PC-3 (cell line): ENCODE measurements at places on chromosomes 3 and 15. TPM values are rescaled to one million over a fixed set of nuclear protein-coding genes. Genes with fewer than 3 reads are reported as not detected.

DNA sequence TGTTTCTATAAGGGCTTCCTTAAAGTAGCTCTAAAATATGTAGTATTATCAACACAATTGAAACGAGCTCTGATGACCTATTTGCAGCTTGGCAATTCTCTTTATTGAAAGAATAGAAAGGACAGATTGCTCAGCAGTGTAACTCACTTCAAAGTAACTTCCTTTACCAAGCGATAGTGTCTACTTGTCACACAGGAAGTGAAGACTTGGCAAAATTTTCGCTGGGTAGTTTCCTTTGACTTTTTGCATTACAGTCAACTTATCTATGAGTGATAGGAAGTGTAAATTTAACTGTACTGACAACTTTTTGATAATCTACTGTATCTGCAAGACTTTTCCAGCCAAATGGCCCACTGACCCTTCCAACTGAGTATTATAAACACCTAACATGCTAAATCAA is 22.8 kb downstream of the SLC9A9 start:
- no peak for DNase-seq

The CACNA2D3 gene
- total RNA-seq = not detected in 2 replicates

DNA sequence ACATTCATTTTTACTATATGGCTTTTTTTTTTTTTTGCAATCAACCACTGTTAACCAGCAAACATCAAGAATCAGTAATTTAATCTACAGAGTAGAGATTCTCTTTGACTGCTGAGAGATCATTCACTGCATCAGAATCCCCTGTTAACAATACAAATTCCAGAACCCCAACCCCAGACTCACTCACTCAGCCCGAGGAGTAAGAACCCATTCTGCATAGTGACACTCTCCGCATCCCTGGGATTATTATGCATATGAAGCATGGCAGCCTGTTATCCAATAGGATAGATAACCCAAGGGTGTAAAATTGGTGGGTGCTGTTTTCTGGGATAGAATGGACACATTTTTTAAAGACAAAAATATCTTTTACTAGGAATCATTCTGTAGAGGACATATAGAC is 76.3 kb upstream of the CCDC39 start:
- DNase-seq = no peak

- DNase-seq = no peak
These were observed 27.4 kb upstream of the OR5K4 start for GRCh38 chr3:98326105-98326893.

- no peak for DNase-seq
These were observed 81.1 kb downstream of the PDCD6IP start for GRCh38 chr3:33879540-33879939.

DNA sequence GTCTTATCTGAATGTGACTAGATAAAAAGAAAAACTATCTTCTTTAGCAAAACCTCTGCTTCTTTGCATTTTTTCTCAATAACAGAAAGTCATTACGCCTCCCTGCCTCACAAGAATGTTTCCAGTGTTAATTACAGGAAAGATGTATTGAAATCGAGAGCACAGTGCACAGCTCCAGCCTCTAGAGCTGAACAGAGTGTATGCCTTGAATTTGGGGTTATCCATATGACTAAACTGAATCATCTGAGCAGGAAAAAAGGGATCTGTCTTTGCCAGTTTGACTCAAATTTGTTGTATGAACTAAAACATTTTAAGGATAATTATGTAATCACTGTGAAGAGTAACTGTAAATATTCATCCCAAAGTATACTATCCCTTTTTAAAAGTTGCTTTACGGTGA is 149.1 kb upstream of the CGNL1 start:
- DNase-seq = no peak

DNA sequence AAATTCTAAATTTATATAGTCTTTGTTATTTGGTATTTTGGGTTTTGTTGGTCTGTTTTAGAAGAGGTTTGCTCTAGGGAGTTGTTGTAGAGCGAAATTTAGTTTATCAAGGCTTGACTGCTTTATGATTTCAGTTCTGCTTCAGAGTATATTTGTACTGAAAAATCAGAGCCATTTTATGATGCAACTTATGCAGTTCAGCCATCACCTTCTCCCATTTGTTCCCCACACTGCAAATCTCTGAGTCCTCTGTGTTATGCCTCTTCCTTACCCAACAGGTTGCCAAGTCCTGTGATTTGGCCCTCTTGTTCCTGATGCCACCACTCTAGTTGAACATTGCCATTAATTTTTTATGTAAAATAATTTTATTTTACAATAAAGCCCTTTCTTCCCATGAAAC is 140.4 kb downstream of the ZNF609 start:
- DNase-seq = no peak
